ENCODE measurements at places on chromosomes 3 and 15. TPM values are rescaled to one million over a fixed set of nuclear protein-coding genes. Genes with fewer than 3 reads are reported as not detected.

The SRGAP3 gene
- total RNA-seq: 4.4 TPM

The DAPK2 gene
- 1.0 TPM for total RNA-seq

The WDR73 gene
- 6.9 TPM for total RNA-seq

The CEMIP gene
- not detected for total RNA-seq

The GOLGA8H gene
- total RNA-seq: 0.60 TPM

The BBX gene
- 42.9 TPM for total RNA-seq

The P2RY13 gene
- not detected for total RNA-seq

The ZFYVE19 gene
- 24.6 TPM for total RNA-seq

The ZNF774 gene
- 0.50 TPM for total RNA-seq

The HYKK gene
- total RNA-seq: 5.1 TPM

The RTP4 gene
- total RNA-seq: 1.3 TPM

The GOLGA8Q gene
- total RNA-seq: 0.59 TPM

The SLC22A14 gene
- total RNA-seq: not detected

The CMTM8 gene
- 9.5 TPM for total RNA-seq

The NKTR gene
- total RNA-seq: 97.7 TPM

The GRM7 gene
- not detected for total RNA-seq

The RNU5B-1 gene
- total RNA-seq: not detected

The VIPR1 gene
- total RNA-seq: 5.2 TPM

The ADCY5 gene
- not detected for total RNA-seq

The TMOD3 gene
- total RNA-seq: 56.3 TPM

The ATP10A gene
- total RNA-seq: 16.6 TPM

The C3orf18 gene
- total RNA-seq: 21.4 TPM

The NR2F2 gene
- not detected for total RNA-seq

The CCDC54 gene
- total RNA-seq: not detected

The ALDH1A3 gene
- total RNA-seq: not detected

The GPR149 gene
- not detected for total RNA-seq

The ISL2 gene
- not detected for total RNA-seq

The RUBCN gene
- 26.0 TPM for total RNA-seq

The SLC24A5 gene
- not detected for total RNA-seq

The ABCF3 gene
- total RNA-seq: 76.6 TPM

The TMEM266 gene
- total RNA-seq: not detected

The CHRNA7 gene
- total RNA-seq: not detected

The EPHB3 gene
- total RNA-seq: 0.19 TPM

The ZNF860 gene
- 1.7 TPM for total RNA-seq

The THSD4 gene
- total RNA-seq: not detected

The WDR93 gene
- not detected for total RNA-seq

The CD80 gene
- 0.80 TPM for total RNA-seq

The GOLGA8T gene
- total RNA-seq: 0.49 TPM

The IL16 gene
- 25.9 TPM for total RNA-seq

The SPESP1 gene
- total RNA-seq: 1.6 TPM

The P2RY1 gene
- total RNA-seq: 0.82 TPM

The SPATA12 gene
- total RNA-seq: not detected

The PPARG gene
- total RNA-seq: 0.14 TPM

The KNG1 gene
- total RNA-seq: not detected

The ZNF80 gene
- 0.71 TPM for total RNA-seq

The RNF123 gene
- 34.0 TPM for total RNA-seq
